ENCODE measurements at places on chromosomes 7 and 10.

DNA sequence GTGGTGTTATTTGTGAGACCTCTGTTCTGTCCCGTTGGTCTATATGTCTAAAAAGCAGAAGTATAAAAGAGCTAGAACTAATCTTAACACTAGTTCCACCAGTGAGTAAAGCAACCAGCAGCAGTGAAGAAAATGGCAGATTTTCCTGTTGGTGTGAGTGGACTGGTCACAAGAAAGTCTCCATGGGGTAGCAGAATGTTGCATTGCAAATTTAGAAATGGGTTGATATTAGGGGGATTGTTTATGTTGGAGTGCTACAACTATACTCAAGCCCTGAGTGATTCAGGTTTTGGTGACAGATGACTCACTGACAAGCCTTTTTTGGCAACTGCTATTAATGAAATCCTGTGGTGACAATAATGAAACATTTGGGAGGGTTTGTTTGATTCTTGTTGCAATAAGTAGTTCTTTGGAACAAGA is 5.6 kb downstream of the AVL9 start:
- DNase-seq, result no peak

- DNase-seq, result no peak
Measured at GRCh38 chr10:5482016-5482415, 17.4 kb downstream of the CALML5 start.

- no peak for DNase-seq
Measured at GRCh38 chr10:48243487-48243886, 31.0 kb downstream of the FRMPD2 start.

DNA sequence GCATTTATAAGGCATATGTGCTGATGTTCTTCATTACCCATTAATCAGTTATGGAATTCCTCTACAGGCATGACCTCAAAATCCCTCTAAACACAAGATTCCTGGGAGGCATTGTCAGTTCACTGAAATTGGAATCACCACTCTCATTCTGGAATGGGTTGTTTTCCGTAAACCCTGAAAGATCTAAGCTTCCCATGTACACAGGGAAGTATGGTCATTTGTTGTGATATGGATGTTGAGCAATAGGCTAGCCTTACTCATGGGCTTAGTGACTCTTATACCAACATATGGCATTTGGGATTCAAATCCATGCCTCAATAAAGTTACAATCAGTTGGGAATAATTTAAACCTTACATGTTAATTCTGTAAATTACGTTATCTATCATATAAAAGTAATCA is 258.0 kb downstream of the XPNPEP1 start:
- no peak for DNase-seq

- no peak for DNase-seq
Measured at GRCh38 chr7:135233570-135233969, at the start of gene STRA8. Gene STRA8 (plus strand): TSS chr7:135233838. CDS start chr7:135240525, 6,687 bp downstream.

DNA sequence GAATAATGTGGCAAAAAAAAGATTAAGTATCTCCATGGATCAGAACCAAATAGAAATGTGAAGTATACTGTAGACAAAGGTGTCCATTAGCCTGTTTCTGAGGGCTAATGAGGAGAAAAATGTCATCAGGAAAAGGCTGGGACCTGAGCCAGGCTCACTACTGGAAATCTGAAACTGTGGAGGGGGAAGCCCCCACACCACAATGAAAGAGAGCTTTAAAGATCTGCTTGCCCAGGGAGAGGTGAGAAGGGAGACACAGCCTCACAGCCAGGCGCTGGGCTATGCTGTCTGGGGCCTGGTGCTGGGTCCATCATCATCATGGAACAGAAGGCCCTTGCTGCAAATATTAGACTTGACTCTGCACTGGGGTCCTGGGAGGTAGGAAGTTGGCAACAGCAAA is 90.4 kb downstream of the OSBPL3 start:
- no peak for DNase-seq

DNA sequence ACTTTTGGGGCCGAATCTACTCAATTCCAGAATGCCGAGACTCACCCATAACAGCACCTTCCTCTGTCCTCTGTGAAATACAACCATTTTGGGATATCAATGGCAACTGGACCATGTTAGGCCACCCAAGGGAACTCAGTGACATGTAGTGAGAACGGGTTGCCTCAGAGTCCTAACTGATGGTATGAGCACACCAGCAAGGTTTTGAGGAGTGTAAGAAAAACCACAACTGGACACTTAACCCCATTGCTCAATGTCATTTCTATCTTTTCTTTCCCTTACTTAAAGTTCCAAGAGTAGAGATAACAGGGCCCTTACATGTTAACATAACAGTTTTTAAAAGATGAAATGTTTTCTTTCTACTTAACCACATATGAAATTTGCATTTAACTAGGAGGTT is 67.1 kb downstream of the TNS3 start:
- DNase-seq, result no peak

GRCh38 chr10:1128115-1128514 is 71.9 kb downstream of the WDR37 start:
- no peak for DNase-seq

Measured in NCI-H2081 (cell line).